ENCODE measurements at places on chromosomes 1 and 21.

DNA sequence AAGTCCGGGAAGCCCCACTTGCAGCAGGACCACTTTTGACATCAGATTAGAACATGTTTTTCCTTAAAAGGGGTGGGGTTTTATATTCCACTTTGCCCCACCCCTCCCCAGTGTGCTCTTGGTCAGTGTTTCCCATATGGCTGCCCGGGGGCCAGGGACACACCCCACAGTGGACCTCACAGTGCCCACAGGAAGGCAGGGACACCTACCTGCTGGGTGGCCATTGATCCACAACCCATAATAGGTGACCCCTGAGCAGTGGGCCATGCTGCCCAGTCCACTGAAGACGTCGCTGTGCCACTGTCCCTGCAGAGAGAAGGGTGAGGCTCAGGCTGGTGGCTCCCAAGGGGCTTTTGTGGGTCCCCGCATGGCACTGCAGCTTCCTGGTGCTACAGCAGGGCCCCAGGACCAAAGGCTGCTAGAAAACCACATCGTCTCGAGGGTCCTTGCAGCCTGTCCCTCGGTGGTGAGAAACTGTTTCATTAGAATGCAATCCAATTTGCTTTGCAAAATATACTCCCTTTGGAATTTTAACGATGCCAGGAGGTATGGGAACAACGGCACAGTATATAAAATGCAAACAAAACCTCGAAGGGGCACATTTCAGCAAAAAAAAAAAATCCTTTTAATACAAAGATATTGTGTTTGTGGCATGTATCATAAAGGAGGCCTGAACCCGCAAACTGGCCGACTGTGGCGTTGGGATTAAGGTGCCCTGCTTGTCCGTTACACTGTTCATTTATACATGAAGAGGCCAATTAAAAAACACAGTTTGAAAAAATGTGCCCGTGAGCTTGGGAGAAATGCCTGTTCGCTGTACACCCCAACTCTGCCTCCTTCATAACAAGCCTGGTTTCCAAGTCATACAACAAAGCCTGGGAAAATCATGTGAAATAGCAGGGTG lies 16.9 kb downstream of the MORN1 start:
- DNase-seq = no peak

- DNase-seq = no peak
These were observed 139.4 kb downstream of the RUNX1 start for GRCh38 chr21:34909492-34910292.

DNA sequence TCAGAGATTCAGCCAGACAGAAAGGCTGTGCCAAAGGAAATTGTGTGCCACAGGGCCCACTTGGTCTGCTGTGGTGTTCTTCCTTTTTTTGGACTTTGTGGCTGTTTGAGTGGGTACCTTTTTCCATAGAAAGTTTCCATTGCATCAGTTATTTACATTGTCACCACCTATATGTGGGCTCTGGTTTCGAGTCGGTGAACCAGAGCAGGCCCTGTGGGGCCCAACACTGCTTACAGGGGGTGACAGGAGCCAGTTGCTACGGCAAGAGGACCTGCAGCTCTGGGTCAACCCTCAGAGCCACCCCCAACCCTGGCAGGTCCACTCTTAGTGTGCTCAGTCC lies 157.0 kb upstream of the EDN2 start:
- DNase-seq = no peak

DNA sequence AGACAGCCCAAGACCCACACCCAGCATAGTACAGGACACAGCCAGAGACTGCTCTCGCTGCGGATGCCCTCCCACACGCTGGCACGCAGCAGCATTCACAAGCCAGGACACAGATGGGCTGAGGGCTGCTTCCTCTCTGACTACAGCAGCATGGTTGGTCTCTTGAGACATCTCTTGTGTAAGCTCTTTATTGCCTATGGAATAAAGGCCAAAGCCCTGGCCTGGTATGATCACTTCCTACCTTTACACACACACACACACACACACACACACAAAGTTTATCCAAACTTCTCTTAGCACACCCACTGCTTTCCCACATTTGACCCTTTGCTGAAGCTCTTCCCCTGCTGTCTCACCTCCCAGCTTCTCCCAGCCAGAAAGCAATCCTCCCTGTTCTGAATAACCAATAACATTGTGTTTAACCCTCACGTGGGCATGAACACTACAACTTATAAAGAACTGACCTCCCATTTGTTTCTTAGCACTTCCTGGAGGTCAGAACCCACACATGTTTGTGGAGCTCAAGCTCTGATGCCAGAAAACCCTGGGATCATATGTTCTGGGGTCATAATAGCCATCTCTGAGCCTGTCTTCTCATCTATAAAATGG lies 1.2 kb upstream of the LUZP1 start:
- no peak for DNase-seq
